ENCODE measurements at places on chromosomes 6 and 20.

GRCh38 chr20:1280195-1281102 is 14.4 kb downstream of the SNPH start:
- DNase-seq = no peak

DNA sequence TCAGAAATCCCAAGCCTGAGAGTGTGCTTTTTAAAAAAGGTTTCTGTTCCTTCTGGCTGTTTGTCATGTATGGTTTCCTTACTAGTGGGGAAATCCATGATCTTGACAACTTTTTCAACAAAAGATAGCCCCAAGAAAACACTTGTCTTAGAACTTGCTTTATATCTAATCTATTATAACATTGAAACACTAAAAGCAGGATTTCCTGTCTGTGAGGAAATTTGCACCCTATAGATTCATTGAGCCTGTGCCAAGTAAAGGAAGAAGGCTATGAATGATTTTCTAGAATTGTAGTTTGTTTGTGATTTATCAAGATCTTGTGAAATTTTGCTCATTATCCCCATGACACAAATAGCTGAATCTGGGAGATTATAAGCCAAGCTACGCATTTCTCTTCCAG is 238.6 kb upstream of the RIN2 start:
- DNase-seq = no peak

DNA sequence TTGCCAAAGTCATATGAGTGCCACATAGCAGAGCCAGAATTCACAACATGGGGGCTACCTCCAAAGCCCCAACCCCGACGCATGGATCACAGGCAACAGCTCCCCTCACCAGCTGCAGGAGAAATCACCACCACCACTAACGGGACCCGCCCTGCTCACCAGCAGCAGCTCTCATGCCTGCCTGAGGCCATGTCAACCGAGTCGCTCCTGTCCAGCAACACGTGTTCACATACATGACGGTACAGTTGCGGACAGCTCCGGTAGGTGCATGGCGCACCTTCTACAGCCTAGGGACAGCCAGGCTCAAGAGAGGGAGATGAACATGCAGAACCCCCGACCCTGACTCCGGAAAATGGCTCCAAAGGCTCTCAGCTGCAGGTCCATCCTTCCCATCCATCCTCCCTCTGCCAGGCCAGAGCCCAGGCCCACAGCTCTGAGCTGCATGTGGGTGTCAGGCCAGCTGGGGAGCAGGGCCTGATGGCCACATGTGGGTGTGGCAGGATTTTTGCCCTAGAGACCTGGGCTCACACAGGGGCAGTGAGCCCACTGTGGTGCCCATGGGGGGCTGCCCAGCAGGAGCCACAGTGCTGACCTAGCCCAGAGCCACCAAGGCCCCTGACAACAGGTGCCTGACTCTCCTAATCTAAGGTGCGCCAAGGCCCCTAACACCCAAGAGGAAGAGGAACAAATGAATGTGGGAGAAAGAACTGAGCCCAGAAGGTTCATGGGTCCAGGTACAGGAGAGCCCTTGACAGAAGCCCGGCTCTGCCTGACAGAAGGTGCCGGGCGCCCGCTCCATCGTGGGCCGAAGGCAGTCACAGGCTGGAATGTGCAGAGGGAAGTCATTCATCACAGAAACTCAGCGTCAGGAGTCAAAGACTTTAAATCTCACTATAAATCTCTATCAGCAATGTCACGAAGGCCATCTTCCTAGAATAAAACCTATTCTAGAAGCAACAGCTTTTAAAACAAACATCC is 10.5 kb downstream of the RPS6KA2 start:
- no peak for DNase-seq

DNA sequence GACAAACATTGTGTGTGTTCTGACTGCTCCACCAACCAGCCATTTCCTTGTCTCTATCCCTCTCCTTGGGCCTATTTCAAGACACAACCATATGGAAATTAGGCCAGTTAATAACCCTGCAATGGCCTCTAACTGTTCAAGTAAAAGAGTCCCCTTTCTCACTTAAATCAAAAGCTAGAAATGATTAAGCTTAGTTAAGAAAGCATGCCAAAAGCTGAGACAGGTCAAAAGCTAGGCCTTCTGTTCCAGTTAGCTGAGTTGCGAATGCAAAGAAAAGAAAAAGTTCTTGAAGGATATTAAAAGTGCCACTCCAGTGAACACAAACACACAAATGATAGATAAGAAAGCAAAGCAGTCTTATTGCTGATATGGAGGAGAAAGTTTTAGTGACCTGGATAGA is 22.5 kb downstream of the SERINC1 start:
- no peak for DNase-seq

GRCh38 chr6:46138281-46138680 is 8.5 kb downstream of the ENPP4 start:
- DNase-seq = peak; percentile 86

DNA sequence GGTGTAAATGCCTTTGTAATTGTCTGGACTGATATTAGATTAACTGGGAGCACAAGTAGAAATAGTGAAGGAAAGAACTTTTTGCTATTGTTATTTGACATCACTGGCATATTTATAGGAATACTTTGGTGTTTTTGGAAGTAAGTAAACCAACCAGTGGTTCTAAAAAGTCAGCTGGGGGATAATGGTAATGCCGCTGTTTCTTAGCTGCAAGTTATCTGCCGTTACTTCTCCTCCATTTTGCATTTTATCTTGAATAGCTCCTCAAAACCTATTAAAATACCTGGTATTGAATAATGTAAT is 3.8 kb downstream of the PTPN1 start:
- no peak for DNase-seq

- DNase-seq = no peak
These were observed 22.7 kb downstream of the MTCL3 start for GRCh38 chr6:127496471-127496870.

GRCh38 chr6:7894262-7895124 is 16.1 kb downstream of the TXNDC5 start:
- DNase-seq = no peak

DNA sequence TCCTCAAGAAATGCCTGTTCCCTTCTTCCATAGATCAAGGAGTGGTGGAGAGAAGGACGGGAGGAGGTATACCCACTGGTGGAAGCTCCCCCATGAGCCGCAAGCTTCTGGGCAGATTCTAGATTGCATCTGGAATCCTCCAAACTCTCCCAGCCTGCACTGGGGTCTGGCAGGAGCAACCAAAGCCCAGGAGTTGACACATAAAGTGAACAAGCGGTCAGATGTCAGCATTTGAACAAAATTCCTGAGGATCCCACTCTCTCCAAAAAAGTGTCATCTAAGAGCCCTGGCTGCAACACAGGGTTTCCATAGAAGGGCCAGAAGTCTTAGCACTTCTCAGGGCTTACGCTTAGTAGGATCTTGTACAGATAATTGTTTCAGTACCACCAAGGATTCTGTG is 88.2 kb downstream of the KCNB1 start:
- no peak for DNase-seq

DNA sequence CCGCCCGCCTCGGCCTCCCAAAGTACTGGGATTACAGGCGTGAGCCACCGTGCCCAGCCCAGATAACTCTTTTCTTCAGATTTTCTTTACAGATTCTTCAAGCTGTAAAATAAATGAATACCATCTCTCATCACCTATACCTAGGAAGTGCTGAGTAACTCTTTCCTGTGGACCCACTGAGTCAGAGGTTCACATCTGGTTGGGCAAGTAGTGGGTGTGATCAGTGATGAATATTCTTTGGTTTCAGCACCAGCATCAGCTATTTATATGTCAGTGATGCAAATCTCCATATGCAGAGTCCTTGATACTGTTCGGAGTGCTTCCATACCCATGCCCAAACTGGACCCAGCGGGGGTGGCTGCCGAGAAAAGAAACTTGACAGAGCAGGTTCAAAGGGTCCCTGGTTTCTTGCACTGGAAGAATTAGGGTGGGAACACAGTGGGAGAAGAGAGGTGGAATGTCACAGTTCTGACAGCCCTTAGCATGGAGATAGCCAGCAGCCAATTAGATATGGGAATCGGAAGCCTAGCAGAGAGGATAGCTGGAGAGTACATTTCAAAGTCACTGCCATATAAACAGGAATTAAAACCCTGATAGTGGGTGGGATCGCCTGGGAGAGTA is 64.9 kb upstream of the DDR1 start:
- no peak for DNase-seq

DNA sequence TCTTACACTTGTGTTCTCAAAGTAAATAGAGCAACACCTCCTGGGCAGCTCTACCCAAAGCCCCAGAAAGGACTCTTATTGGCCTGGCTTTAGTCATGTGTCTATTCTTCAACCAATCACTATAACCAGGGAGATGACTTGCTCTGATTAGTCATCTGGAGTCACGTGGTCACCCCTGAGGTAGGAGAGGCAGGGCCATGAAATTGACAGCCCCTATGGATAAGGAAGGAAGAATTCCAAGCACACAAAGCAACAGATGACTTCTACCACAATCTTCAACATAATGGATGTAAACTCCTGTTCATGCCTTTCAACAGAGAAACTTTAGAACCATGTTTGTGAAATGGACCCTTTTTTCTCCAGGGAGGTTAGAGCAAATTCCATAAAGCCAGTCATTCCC is 24.6 kb upstream of the EYA2 start:
- DNase-seq = peak; percentile 7

GRCh38 chr6:34530753-34531365 is 25.3 kb downstream of the SPDEF start:
- no peak for DNase-seq

- no peak for DNase-seq
These were observed 54.4 kb downstream of the GNAS start for GRCh38 chr20:58906894-58907293.

DNA sequence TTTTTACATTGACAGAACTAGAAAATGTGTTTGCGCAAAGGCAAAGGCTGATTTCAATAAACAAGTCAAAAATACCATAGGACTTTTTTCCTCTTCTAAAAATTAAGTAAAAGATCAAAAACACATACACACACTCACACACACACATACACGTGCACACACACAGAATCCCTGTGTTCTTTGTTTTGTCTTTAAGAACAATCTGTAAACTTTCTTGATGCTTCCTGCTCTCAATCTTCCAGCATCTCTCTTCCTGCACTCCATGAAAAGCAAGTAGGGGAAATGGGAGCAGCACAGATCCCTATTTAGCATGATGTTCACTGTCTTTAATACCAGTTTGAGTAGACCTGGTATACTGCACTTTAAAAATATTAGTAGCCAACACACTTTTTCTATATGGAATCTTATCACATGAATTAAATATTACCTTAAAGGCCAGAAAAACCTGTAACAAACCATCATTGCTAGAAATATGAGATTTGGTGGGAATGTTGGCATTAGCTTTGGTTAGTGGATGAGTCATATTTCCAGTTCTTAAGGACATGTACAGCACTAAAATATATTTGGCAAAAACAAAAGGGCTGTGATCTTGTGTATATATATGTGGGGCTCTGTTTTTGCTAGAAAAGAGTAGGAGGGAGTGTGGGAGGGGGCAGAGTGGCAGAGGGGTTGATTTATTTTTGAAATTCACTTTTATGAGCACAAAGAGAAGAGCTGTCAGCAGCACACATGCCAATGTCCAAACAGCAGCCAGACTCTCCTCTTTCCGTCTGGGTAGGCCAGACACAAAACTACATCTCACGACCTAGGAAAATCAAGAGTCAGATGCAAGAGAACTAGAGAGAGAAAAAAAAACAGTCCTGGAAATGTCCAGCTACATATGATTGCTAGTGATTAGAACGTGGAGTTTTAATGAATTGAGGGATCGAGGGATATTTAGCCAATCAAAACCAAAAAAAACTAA is 4.6 kb downstream of the PTPRK start:
- no peak for DNase-seq

DNA sequence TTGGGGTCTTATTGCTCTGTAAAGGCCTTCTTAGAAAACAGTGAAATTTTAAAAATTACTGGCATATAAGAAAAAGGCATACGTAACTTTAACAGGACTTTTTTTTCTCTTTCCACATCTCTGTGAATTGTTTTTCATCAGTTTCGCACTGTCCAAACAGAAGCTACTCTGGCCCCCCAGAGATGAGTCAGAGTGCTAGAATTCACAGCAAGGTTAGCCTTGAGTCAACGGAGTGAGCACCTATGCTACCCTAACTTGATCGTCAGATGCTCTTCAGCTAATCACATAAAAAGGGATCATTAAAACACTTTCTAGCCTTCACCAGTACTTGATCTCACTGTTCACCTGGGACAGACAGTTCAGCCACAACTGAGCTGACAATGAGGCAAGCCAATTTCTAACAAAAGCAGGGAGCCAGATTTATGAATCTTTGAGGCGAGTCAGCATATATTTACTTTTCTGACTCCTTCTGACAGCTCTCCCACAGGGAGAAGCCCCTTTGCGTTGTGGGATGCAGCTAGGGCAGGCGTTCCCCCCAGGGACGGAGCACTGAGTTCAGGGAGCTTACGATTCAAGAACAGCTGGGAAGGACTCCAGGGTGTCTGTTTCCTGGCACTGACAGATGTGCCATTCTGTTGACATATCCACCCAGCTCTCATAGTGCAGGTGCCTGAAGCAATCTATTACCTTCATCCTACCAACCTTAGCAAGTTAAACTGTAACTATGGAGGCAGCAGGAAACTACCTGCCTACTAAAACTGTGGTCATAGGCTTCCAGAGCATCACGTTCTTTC is 46.4 kb upstream of the SPDEF start:
- DNase-seq = peak; percentile 46

GRCh38 chr6:4647414-4648365 is 128.5 kb upstream of the CDYL start:
- DNase-seq = peak; percentile 56

- DNase-seq = no peak
These were observed 34.0 kb downstream of the NT5E start for GRCh38 chr6:85483846-85484245.

- DNase-seq = no peak
These were observed 299.1 kb upstream of the PRDM1 start for GRCh38 chr6:105786890-105787655.

GRCh38 chr20:48025661-48026060 is 240.4 kb upstream of the SULF2 start:
- no peak for DNase-seq

DNA sequence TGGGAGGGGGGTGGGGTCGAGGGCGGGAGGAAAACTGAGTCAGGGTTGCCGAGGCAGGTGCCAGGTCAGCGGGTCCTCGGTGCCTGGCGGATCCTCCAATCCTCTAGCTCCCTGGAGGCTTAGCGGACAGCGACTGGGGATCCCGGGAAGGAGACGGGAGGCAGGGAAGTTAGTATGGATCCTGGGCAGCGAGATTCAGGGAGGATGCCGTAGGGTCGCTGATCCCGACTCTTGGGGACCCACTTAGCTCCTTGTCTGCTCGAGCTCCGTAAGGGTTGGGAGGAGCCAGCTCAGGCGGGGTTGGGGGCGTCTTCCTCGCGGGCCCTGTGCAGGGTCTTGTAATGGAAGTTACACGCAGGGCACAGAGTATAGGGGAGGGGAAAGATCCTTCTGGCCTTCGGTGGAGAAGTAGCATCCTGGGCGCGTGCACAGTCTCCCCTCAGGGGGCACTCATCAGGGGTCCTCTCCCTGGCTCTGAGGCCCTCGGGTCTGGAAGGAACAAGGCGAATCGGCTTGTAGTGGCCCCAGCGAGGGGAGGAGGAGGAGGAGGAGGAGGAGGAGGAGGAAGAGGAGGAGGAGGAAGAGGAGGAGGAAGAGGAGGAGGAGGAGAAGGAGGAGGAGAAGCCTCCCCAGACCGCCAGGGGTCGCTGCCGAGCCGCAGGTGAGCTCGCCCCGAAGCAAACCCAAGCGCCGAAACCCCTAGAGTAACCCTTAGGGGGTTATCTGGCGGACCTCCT is 6.4 kb upstream of the SLC12A5 start:
- peak; percentile 58 for DNase-seq
